ENCODE measurements at places on chromosomes 16 and 17. TPM values are rescaled to one million over a fixed set of nuclear protein-coding genes. Genes with fewer than 3 reads are reported as not detected.

GRCh38 chr17:1047177-1047878, 50.4 kb downstream of the TIMM22 start:
- DNase-seq, result no peak

GRCh38 chr16:87209808-87210512, 107.2 kb downstream of the C16orf95 start:
- DNase-seq, result no peak

GRCh38 chr17:7129311-7129710, 14.7 kb upstream of the ASGR2 start:
- no peak for DNase-seq

- no peak for DNase-seq
Measured at GRCh38 chr17:60066576-60066975, 12.1 kb downstream of the HEATR6 start.

DNA sequence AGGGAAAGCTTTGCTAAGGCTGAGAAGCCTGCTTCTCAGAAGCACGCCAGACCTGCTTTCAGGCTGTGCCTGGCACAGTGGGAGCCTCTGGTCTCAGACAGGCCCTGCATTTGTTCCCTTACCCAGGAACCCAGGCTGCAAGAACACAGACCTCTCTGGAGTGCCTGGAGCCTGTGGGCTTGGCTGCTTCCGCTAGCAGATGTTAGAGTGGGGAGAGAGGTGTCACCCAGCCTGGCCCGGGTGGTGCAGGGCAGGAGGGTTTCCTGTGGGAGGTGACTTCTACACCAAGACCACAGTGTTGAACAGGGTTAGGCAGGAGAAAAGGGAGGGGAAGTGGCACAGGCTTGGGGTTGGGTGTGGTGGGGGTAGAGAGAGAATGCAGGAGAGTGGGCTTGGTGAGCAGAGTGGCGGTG, 35.8 kb upstream of the ADGRG1 start:
- no peak for DNase-seq

Gene IL17C
- not detected for total RNA-seq

Gene PRAC1
- total RNA-seq, result not detected

All from Panc1 (cell line).